ENCODE measurements at places on chromosomes 2 and 18. TPM values are rescaled to one million over a fixed set of nuclear protein-coding genes. Genes with fewer than 3 reads are reported as not detected.

GRCh38 chr18:34339155-34339554, 114.4 kb upstream of the NOL4 start:
- no peak for DNase-seq

GRCh38 chr2:7071916-7072556, 154.8 kb downstream of the RNF144A start:
- DNase-seq, result no peak

DNA sequence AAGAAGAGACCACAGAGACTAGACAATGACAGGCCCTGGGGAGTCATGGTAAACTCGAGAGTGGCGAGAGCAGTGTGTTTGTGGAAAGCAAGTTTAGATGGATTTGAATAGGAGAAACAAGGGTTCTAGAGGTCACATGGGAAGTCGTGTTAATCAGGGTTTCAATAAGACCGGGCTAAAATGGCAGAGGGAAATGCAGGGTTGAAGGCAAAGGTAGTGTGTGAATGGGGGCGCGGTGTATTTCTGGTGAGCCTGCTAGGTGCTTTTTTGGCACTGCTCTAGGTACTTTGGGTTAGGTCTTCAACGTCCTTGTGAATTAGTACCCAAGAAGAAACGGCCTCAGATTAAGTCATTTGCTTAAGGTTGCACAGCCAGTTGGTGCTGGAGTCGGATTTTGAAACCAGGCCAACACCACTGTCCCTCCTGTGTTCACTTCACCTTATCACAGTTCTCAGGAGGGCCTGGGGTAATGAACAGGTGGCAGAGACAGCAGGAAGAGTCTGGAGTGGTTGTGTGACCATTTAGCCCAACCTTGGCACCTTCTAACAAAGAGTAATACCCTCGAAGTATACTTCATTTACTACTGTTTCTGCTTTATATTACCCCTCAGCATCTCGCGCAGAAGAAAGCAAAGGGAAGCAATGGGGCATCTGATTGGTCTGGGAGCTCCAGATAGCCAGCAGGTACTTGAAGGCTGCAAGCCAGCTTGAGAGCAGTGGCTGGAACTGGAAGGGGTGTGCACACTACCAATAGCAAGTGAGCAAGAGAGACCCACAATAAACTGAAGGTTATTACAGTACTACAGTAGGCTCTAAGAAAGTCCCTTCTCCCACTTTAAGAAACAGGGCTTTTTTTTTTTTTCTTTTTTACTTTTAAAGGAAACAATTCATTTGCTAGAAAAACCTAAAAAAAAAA, 33.4 kb upstream of the GAREM2 start:
- no peak for DNase-seq

GRCh38 chr18:3061581-3062312, 48.8 kb upstream of the LPIN2 start:
- peak; percentile 86 for DNase-seq

GRCh38 chr2:150587547-150588505, 100.4 kb upstream of the RND3 start:
- DNase-seq, result no peak

GRCh38 chr18:8942021-8942908, 160.2 kb upstream of the NDUFV2 start:
- no peak for DNase-seq

DNA sequence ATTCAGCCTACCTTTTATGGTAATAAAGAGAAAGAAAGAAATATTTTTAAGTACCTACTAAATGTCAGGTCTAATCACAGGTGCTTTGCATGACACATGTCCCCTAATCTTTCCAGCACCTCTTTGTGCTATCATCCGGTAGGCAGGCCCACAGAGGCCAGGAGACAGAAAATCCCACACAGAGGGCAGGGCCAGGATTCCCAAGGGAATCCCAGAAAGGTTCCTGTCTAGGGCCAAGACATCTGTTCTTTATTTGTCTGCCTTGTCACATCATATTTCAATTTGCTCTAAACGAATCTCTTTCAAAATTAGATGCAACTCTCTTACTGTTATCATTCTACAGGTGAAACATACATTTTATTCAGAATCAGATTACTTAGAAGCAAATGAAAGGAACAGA, 676.1 kb upstream of the GYPC start:
- no peak for DNase-seq

DNA sequence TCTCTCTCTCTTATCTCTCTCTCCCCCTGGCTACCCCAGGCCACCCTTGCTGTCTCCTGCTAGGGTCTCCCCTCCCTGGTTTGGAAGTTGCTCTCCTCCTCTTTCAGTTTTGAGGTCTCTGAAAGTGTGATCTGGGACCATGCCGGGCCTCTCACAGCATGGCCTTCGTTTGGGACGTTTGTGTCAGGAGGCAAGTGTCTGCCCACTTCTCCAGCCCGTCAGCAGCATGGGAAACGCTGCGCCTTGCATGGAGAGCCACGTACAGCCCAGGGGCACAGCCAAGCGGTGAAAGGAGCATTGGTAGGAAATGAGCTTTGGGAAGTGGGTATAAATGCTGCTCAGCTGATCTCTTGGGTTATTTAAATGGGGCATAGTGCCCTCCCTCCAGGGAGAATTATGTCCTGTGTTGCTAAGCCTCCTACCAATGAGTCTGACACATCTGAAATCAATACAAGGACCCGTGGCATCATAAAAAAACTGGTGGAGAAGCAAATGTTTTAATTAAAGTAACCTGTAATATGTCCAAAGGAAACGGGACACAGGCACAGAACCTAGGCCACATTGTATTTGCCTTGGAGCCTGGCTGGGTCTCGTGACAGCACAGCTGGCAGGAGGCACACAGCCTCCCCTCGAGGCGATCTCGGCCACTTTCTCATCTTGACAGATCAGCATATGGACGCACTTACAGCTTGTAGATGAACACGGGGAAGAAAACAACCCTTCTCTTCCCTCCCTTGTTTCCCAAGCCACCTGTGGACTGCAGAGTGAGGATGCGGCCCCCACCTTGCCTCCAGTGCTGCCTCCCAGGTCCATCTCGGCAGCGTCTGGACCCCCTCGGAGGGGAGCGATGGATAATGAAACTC, 72.7 kb downstream of the SH3RF3 start:
- no peak for DNase-seq

- peak; percentile 72 for DNase-seq
Measured at GRCh38 chr2:96470636-96471035, 34.5 kb downstream of the NEURL3 start.

PCARE gene
- not detected for total RNA-seq

- no peak for DNase-seq
Measured at GRCh38 chr2:172231508-172231907, 128.8 kb upstream of the DLX2 start.

DNA sequence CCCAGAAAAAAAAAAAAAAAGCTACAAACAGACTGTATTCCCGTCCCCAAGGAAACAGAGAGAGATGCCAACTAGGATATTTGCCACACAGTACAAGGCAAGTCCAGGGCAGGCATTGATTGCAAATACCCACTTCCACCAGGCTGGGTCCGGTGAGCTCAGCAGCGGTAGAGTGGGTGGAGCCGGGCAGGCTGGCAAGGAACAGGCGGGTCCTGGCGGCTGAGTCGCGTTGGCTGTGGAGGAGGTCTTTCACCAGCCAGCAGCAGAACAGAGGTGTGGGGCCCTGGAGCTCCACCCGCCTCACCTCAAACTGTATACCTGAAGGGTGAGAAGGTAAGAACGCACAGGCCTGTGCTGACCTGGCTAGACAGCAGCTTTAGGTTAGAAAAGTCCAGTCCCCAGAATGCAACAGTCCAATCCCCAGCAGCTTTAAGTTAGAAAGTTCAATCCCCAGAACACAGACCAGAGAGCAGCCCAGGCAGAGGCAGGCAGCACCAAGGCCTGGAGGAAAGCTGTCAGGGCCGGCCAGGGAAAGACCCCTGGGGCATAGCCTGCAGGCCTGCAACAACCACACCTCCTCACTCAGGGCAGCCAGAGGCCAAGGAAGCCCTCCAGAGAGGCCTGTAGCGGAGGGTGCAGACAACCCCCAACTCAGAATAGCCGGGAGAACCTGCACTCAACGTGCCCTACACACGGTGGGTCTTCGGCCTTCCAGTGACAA, 21.9 kb upstream of the MTERF4 start:
- DNase-seq, result peak; percentile 45

DNA sequence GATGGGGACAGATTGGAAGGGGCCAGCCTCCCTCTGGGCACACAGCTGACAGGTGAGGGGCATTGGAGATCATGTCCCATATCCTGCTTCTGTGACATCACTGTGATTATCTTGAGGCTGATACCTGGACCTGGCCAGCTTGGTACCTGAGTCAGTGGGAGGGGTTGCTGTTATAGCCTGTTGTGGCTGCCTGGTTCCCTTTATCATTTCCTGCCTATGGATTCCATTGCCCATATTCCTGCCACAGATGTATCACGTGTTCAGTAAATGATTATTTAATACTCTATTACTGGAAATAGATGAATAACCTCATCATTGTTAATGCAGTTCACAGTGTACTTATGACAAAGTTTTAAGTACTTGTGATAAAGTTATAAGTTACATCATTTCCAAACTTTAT, 7.8 kb upstream of the SCYGR1 start:
- DNase-seq, result no peak

TFPI gene
- total RNA-seq, result not detected

PELI1 gene
- 39.2 TPM for total RNA-seq

DNA sequence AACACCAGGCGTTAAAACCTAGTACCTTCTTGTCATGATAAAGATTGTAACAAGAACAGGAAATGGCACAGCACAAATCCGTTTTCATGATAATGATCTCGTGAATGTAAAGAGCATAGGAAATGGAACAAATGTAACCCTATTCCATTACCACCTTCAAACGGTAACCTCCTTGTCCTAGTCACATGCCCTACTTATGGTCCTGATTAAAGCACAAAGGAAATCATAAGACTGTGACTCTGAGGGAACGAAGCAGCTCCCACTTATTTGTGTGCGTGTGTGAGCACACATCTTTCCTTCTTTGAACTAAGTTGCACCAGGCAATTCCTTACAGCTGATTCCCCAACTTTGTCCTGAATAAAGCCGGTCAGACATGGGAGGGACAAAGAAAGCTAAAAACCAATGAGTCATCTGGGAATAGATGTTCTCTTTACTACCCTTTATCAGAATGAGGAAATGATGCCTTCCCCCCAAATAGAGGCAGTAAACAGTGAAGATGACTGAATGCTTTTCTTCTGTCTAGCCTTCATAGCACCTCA, 192.6 kb downstream of the IKZF2 start:
- DNase-seq, result no peak

DNA sequence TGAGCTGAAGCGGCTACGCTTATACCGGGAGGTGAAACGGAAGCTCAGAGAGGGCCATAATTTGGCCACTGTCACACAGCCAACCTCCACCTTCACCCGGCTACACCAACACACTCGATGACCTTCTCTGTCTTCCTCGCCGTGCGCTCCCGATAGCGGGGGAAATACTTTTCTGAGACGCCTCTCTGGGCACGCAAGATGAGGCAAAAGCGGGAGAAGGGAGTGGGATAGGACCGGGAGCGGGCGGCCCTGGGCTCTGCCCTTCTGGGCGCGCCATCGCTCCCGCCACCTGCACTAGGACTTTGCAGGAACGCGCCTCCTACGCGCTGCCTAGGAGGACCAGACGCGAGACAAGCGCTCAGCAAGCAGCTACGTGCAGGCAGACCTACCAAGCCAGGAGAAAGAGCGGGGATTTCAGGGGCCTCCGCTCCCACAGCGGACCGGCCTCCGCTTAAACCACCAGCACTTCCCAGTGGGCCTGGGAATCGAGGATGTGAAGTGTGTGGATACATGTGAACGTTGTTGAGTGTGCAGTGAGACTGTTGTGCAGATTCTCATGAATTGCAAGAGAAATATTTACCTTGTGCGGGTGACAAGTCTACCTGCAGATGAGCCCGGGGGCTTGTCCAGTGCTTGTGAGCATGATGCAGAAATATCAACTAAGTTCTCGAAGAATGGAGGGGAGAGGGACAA, 11.4 kb downstream of the SIX3 start:
- no peak for DNase-seq

FBXO36 gene
- 1.6 TPM for total RNA-seq

DNA sequence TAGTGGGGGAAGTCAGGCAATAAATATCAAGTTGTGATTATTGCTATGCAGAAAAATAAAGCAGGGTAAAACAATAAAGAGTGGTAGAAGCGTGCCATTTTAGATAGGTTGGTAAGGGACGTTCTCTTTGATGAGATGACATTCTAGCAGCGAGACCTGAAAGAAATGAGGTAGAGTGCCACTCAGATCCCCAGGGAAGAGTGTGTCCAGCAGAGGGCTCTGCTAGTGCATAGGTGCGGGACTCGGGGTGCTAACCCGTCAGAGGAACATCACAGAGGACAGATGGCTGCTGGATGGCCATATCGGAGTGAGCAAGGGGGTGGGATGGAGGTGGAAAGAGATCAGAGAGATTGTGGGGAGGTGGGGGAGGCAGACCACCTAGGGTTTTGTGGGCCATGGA, 16.3 kb upstream of the GTF2A1L start:
- DNase-seq, result peak; percentile 15

- DNase-seq, result no peak
Measured at GRCh38 chr2:8123464-8123863, 558.4 kb upstream of the ID2 start.

LRRTM1 gene
- total RNA-seq, result not detected

TNFAIP6 gene
- not detected for total RNA-seq

DNA sequence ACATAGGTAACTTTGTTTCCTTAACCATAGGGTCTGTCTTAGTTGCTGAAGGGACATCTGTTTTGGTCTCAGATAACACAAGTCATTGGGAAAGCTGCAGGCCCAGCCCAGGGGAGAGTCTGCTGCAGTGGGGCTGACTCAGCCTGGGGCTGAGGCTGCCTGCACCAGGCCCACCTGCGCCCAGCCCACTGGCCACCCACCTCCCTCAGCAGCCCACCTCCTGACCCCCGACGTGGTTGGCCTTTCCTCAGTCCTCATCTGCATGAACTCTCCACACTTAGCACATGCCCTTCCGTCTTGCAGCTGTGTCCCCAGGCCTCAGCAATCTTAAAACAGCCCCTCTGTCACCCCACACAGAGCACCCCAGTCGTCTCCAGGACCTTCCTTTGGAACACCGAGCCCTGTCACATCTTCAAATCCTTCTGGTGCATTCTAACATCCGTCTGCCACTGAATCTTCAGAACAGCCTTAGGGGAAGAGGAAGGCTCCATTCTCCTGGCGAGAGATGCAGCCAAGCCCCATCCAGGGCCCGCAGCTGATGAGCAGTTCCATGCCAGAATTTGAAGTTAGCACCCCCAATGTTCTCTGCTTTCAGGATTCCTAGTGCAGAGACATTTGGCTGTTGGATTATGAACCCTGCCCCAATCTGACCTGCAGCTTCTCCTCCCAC, 231.4 kb downstream of the SEPTIN10 start:
- no peak for DNase-seq

SLC35G4 gene
- total RNA-seq, result not detected

Data from activated CD8-positive, alpha-beta T cell treated with anti-CD3 and anti-CD28 coated beads for 36 hours (primary cell).